ENCODE measurements at places on chromosomes 4 and X.

GRCh38 chrX:43269201-43269600, 386.9 kb upstream of the MAOA start:
- DNase-seq = no peak

DNA sequence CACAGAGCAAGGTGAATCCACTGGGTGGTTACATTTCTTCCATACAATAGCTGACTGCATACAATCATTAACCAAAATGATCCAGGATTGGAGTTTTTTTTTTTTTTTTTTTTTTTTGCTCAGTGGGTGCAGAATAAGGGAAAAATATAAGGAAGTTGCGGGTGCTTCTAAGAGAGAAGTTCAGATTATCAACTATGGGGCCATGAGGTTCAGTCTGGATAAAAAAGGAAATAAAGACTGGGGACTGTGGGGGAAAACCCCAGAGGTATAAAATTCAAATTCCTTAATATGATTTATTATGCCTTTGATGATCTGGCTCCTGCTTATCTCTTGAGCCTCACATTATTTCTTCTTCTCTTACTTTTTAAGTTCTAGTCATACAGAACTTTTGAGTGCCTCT, 5.9 kb upstream of the EIF1AX start:
- DNase-seq = no peak

DNA sequence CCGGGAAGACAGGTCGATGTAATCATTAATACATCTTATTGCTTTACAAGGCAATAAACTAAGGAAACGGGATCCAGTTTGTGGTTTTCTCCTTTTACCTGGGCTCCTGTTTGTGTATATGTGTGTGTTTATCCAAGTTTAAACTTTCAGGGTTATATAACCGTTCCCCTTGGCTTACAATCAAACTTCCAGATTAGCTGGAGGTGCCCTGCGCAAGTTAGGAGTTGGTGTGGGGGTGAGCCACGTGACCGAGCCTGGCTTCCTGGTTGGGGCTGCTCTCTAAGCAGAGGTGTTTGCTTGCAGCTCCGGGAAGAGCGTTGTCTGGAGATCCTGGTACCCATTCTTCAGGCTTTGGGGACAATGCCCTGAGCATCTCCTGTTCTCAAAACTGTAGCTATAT, 129.2 kb downstream of the FHDC1 start:
- no peak for DNase-seq

- no peak for DNase-seq
Observed at GRCh38 chrX:37697169-37697760, 11.7 kb downstream of the XK start.

GRCh38 chrX:38220024-38220414, 652 bp downstream of the SRPX start:
- no peak for DNase-seq

DNA sequence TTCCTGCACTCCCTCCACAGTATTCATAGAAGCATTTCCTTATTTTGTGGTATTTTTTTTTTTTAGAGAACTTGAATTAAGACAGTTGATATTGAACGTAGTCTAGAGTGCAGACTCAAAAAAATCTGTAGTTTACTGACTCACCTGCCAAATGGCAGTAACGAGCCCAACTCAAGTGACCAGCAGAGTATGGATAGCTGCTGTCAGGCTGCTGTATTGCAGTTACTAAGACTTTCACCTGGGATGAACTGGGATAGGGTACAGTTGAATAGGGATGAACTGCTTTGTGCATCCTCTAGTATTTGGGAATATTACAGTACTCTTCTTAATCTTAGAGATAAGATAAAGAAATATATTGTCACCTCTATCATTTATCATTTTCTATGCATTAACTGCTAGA, 7.0 kb upstream of the SLC7A11 start:
- no peak for DNase-seq

- no peak for DNase-seq
Observed at GRCh38 chr4:80705311-80705710, 325.2 kb upstream of the BMP3 start.

DNA sequence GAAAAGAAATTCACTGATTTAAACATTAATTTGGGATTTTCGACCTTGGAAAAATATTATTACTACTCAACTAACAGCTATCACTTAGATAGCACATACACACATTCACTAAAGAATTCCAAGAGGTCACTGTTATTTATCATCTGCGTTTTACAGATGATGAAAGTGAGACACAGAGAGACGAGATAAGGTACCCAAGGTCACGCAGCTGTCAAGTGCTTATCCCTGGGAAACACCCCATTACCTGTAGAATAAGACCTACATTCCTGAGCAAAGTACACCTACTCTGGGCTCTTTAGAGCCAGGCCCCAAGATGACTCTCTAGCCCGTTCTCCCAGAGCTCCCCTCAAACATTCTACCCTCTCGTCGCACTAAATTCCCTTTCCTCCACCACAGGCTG, 48.6 kb downstream of the HAUS3 start:
- DNase-seq = no peak

- DNase-seq = no peak
Observed at GRCh38 chr4:79918292-79918691, 154.7 kb downstream of the ANTXR2 start.

GRCh38 chr4:127622921-127623796, 9.6 kb upstream of the INTU start:
- no peak for DNase-seq

GRCh38 chr4:26806331-26806730, 54.3 kb upstream of the STIM2 start:
- DNase-seq = no peak
